Neural crest cell (in vitro differentiated cells): ENCODE measurements at places on chromosomes 2 and 18. TPM values are rescaled to one million over a fixed set of nuclear protein-coding genes. Genes with fewer than 3 reads are reported as not detected.

The CDH2 gene
- total RNA-seq: 234 and 238 TPM in 2 replicates

The TRABD2A gene
- total RNA-seq: 0.84 TPM in 2 replicates

The PAX8 gene
- total RNA-seq: 0.49 and 0.98 TPM in 2 replicates

The BUB1 gene
- 80.4 and 83.8 TPM in 2 replicates for total RNA-seq

The SNTG2 gene
- 0.36 and 0.47 TPM in 2 replicates for total RNA-seq
